ENCODE measurements at places on chromosomes 16 and 17.

- DNase-seq = no peak
Measured at GRCh38 chr17:31788956-31789355, 70.1 kb downstream of the COPRS start.

DNA sequence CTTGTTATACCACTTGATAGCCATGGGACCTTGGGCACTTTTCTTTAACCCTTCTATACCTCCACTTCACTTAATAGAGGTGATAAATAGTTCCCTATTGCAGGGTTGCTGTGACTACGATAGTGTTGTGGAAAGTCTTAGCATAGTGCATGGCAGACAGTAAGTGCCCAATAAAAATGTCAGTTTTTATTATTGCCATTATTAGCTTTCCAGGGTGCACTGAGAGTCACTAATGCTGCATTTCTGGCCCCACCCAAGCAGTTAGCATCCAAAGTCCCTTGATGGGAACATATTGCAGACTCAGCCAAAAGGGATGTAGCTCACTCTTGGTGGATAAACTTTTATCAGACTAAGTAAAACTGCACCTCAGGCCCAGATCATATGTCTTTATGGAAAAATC is 41.5 kb upstream of the TEKT3 start:
- DNase-seq = no peak

DNA sequence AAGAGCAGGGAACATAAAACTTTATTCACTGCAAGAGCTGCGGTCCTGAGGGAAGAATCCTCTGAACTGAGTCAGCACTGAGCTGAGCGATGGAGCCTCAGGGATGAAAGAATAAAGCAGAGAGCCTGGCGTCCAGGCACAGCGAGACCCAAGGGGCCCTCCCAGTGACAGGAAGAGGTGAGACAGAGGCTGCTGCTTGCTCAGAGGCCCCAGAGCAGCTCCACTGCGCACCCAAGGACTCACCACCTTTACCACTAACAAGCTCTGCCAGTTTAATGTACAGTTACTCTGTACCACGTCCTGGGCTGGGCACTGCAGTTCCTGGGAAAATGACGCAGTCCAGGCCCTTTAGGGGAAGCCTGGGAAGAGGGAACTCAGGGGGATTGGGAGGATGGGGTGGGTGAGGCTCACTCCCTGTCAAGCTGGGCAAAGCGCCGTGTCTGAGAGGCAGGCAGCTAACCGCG is 5.6 kb downstream of the GFAP start:
- no peak for DNase-seq

DNA sequence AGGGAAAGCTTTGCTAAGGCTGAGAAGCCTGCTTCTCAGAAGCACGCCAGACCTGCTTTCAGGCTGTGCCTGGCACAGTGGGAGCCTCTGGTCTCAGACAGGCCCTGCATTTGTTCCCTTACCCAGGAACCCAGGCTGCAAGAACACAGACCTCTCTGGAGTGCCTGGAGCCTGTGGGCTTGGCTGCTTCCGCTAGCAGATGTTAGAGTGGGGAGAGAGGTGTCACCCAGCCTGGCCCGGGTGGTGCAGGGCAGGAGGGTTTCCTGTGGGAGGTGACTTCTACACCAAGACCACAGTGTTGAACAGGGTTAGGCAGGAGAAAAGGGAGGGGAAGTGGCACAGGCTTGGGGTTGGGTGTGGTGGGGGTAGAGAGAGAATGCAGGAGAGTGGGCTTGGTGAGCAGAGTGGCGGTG is 35.8 kb upstream of the ADGRG1 start:
- peak; percentile 66 for DNase-seq

DNA sequence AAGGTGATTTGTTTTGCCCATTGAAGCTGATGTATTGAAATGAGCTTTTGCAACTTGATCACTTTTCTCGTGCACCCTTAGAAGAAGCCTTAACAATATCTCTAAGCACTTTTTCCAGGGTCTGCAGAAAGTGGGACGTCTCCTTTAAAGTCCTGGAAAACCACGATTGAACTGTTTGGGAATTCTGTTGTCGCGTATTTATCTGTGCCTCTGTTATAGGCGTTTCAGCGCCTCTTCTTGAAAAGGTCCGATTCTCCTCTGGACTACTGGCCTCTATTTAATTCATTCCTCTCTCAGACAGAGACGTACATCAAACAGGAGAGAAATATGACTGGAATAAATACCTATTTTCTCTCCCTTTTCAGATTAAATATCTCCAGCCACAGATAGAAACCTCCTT is 262.4 kb upstream of the PSMD7 start:
- DNase-seq = no peak

DNA sequence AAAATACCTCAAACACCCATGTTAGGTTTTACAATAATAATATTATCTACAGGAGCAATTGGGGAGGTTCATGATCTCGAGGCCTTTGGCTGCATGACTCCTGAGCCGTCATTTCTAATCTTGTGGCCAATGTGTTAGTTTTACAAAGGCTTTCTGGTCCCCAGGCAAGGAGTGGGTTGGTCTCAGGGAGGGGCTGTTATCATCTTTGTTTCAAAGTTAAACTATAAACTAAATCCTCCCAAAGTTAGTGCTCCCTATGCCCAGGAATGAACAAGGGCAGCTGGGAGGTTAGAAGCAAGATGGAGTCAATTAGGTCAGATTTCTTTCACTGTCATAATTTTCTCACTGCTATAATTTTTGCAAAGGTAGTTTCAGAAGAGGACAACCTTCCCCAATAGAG is 9.1 kb upstream of the CCL5 start:
- DNase-seq = no peak

- DNase-seq = no peak
Measured at GRCh38 chr16:56966093-56966475, 4.3 kb downstream of the CETP start.

GRCh38 chr17:59105852-59106462 is 723 bp downstream of the TRIM37 start:
- DNase-seq = peak; percentile 75

- peak; percentile 29 for DNase-seq
Measured at GRCh38 chr17:80474231-80474960, 2.0 kb downstream of the NPTX1 start.

DNA sequence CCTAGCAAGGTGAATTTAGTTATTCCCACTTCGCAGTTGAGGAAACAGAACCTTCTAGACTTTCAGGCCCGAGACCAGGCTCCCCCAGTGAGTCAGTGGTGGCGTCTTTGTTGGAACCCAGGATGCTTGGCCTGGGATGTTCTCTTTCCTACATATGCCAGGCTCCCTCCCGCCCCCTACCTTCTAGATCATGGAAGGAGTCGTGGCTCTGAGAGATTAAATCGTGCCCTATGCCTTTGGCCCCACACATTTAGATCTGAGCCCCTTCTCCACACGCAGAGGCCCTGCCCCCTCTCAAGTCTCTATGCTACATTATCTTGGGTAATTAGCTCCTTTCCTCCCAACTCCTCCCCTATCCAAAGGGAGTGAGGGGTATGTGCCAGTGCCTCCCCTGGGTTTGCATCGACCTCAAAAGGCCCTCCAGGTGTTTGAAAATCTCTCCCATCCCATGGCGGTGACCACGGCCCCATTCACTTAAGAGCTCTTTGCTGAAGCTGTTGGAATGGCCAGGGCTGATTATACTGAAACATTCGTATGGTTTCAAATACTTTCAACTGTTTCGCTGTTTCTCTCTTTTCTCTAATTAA is 3.0 kb downstream of the NGFR start:
- DNase-seq = no peak

- no peak for DNase-seq
Measured at GRCh38 chr17:64457156-64457555, 8.2 kb downstream of the MILR1 start.

DNA sequence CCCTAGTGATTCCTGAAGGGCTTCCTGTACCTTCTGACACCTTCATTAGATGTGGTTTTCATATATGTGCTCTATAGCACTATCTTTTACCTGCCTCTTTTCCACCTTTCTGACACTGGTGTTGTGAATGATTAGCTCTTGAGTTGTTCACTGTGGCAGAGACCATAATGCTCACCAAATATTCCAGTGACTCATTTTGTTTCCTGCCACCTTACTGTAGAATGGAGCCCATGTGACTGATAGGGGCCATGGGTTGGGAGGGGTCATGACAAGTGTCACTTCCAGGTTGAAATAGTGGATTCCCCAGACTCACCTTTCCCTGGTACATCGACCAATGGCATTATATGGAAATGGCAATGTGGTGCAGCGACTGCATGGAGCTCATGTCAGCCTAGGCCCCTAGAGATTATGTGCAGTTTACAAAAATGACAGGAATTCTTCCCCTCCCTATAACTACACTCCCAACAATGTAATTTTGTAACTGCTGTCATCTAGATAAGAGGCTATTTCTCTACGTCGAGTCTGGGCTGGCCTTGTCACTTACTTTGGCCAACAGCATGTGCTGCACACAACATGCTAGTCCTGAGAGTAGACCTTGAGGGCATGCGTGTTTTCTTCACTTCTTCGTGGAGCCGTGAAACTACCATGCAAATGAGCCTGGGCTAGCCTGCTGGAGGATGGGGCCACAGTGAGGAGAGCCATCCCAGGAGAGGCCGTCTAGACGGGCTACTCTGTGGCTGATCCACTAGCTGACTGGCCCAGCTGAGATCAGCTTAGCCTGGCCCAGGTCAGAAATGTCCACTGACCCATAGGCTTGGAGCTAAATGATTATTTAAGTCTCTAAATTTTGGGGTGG is 409.5 kb downstream of the CA10 start:
- no peak for DNase-seq

Measured in activated T-cell treated with anti-CD3 and anti-CD28 coated beads, Interleukin-2, amount 50 U/mL, for 1 hour (primary cell).